Pulmonary artery endothelial cell (primary cell): ENCODE measurements at places on chromosomes 1 and 21. TPM values are rescaled to one million over a fixed set of nuclear protein-coding genes. Genes with fewer than 3 reads are reported as not detected.

DNA sequence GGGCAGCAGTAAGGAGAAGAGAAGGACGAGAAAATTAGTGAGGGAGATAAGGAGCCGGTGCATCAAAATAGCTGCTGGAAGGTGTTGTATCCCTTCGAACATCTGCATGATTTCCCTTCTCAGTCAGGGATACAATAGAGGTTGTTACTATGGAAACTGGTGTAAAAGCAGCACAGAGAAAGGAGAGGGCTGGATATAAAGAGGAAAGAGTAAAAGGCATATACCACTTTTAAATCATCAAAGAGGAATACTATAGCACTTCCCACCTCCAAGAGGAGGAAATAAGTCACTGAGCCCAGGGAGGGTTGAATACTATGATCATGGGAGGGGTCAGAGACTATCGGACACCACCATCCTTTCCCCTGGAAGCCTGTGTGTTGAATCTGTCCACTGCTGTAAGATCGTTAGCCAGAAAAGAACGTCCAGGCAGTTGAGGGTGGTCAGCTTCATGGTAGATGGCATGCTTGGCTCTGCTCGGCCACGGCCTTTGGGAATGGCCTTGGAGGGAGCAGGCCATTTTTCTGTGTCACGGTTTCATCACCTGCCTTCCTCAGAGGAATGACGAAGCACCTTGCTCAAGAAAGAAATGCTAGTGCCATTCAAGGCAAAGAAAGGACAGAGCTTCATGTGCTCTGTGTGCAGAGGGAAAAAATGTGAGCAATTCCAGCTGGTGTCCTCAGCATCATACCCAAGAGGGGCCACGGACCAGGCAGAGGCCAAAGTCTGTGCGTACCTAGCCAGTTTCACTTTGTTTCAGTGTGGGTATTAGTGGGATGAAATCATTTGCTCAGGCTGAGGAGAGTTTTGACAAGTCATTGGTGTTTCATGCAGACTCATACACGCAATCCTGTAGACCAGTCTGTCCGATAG is 64.2 kb downstream of the IRF2BP2 start:
- no peak for DNase-seq

DNA sequence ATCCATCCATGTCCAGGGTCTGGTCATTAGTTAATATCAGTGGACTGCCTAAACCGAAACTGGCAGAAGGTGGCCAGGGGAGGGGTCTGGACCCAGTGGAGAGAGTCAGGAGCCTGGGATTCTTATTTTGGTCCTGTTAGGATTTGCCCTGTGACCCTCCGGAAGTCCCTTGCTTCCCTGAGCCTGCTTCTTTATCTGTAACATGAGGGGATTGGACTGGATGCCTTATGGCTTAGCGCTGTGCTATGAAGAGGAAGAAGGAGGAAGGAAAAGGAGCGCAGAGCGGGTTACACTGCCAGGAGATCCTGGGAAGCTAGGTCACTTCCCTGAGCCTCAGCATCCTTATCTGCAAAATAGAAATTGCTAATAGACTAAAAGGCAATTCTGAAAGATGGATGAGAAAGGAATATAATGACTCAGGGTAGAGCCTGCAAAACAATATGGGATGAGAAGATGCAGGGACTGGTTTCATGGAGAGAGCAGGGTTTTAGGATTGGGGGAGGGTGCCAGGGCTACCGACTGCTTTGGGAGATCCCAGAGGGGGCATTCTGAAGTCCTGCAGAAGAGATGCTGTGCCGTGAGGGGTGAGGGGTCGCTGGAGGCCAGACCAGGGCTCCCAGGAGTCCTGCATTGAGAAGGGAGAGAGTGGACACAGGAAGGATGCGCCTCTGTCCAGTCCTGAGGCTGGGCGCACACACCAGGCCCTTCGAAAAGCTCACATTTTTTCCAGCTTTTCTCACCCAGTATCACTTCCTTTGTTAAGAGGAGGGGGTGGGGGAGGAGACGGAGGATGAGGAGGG is 460 bp upstream of the ADORA1 start:
- DNase-seq: no peak

DNA sequence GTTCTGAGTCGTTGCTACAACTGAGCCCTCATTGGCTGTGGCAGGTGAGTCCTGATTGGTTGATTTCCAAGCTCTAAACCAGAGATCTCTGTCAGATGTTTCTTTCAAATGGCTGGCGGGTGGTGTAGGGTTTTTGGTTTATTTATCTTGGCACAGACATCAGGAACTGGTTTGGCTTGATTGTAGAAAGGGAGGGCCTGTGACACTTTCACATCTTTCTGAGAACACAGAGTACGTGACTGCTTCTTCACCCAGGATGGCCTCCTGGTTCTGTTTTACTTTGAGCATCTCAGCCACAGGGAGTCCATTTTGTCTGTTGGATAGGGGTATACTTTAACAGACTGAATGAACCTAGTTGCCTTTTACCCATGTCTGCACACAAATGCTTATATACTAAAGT is 89.4 kb upstream of the GPR52 start:
- DNase-seq: no peak

GRCh38 chr1:204744107-204744779 is 58.7 kb upstream of the LRRN2 start:
- no peak for DNase-seq

- DNase-seq: no peak
Measured at GRCh38 chr1:112458756-112459155, 50.0 kb upstream of the WNT2B start.

The FLG2 gene
- not detected in 2 replicates for total RNA-seq

The PTCH2 gene
- 0.04 and 0.07 TPM in 2 replicates for total RNA-seq
